ENCODE measurements at places on chromosomes 11 and 22.

DNA sequence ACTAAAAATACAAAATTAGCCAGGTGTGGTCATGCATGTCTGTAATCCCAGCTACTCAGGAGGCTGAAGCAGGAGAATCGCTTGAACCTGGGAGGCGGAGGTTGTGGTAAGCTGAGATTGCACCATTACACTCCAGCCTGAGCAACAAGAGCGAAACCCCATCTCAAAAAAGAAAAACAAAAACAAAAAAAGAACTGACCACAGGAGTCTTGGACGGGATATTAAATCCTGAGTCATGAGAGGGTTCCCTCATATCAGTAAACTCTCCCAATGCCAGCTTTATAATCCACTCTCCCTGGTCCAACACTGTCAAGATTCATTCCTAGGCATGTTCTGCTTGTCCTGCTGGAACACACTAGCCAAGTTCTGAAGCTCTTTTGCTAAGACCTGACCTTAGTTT lies 61.5 kb upstream of the EP300 start:
- no peak for DNase-seq

- DNase-seq: no peak
Measured at GRCh38 chr22:43273902-43274484, 69.2 kb downstream of the SCUBE1 start.

DNA sequence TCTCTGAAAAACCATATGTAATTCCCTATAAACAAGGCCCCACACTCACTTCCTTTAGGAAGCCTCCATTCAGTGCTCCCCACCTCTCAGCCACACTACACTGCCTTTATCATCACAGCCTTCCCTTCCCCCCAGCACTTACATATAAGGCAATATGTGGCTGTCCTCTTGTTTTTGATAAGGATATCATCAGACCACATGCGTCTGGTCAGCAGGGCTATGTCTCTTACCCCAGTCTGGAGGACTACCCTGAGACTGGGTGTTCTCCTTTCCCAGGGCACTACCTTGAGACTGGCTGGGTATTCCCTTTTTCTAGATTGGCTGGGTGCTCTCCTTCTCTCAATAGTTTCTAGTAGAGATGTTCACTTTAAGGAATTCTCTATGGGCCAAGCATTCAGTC lies 7.8 kb downstream of the KCNE3 start:
- DNase-seq: no peak

GRCh38 chr22:27327981-27328721 lies 473.4 kb downstream of the MN1 start:
- no peak for DNase-seq

GRCh38 chr11:15710580-15711275 lies 596.0 kb downstream of the INSC start:
- DNase-seq: no peak

DNA sequence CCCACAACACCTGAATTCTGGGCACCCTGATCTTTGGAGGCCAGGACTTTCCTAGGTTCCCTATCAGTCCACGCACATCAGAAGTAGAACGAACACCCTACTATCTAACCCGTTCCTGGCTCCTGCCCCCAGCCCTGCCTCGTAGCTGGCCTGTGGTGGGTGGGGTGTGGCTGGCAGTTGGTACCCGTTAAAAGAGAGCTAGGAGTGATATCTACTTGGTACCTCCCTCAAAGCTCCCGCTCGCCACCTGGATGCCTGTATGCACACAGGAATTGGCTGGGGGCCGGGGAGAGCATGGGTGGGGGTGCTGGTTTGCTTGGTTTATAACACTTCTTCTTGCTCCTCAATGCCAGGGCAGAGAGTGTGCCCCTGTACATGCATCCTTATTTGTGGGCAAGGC lies 14.0 kb upstream of the NECTIN1 start:
- DNase-seq: no peak

DNA sequence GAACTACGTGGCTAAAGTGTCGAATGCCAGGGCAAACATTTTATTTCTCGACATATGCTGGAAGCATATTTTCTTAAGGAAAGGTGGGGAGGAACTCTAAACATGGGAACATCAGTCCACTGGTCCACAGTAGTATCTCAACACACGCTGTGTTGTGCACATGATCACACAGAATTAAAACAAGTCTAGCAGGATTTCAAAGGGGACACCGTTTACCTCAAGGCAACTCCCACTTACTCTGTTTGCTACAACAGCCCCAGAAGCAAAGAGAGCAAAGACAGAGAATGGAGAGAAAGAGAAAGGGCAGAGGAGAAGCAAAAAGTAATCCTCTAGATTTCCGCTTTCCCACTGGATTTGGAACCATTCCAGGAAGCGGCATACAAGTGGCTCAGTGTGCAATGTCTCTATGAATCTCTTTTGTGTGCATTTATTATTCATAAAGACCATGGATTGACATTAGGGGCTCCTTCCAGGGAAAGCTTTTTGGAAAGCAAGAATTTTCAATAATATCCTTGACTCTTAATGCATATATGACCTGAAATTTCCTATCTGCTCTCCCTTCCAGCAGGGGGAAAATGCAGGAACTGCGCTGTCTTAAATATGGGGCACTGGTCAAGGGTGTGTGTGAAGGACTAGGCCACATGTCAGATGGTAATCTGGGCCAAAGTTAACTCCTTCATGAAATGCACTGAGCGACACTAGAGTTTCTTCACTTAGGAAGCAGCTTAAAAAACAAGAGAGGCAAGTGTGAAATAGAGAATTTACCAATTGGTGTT lies 34.8 kb upstream of the CCDC34 start:
- no peak for DNase-seq

- no peak for DNase-seq
Measured at GRCh38 chr11:116986521-116987105, 111.6 kb downstream of the SIK3 start.

DNA sequence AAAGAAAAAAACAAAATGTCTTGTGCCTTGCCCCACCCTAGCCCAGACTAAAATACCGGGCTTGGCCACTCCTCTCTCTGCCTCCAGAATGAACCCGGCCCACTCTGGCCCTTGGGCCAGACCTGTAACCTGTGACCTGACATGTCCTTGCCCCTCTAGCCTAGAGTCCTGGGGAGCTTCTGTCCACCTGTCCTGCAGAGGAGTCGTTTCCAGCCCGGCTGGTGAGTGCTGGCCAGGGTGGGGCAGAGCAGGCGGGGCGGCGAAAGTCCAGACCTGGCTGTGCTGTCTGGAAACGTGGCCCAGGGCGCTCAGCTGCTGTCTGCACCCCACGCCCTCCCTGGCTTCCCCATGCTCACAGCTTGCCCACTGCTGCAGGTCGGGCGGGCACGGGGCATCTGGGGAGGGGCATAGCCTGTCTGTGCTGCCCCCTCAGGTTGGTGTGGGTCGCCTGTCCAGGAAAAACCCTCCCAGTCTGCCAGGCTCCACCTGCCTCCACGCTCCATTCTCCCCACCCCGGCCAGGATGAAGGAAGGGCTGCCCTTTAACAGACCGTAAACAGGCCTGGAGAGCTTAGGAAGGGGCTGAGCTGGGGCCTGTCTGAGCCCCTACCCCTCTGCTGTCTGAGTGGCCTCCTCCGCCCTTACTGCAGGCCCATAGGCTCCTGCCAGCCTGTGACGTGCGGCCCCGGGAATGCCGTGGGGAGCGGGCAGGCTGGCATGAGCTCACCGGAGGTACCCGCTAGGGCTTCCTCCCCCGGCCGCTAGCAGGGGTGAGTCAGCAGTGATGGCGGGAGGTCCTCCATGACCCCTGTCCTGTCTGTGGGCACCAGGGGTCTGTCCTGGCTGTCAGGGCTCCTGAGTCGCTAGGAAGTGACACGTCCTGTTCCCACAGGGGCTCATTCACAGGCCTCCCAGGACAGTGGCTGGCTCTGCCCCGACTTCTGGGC lies 1.9 kb downstream of the CD151 start:
- no peak for DNase-seq

DNA sequence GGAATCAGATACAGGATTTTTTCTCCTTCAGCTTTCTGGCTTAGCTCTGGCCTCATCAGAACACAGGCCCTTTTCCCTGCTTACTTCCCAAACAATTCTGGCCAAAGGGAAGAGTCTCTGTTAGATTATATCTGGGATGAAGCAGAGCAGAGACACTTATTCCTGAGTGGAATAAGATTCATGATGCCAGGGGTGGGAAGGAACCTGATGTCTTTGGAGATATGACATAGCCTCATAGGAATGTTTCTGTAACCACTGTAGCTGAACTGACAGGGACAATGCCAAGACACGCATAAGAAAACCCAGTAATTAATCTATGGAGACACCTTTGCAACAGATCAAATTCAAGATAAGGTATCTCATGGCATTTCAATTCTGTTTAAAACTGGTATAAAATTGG lies 177.1 kb upstream of the RAG2 start:
- no peak for DNase-seq

- no peak for DNase-seq
Measured at GRCh38 chr22:21104126-21104691, 58.5 kb downstream of the LRRC74B start.

GRCh38 chr11:60428517-60428916 lies 855 bp upstream of the MS4A5 start:
- DNase-seq: no peak

DNA sequence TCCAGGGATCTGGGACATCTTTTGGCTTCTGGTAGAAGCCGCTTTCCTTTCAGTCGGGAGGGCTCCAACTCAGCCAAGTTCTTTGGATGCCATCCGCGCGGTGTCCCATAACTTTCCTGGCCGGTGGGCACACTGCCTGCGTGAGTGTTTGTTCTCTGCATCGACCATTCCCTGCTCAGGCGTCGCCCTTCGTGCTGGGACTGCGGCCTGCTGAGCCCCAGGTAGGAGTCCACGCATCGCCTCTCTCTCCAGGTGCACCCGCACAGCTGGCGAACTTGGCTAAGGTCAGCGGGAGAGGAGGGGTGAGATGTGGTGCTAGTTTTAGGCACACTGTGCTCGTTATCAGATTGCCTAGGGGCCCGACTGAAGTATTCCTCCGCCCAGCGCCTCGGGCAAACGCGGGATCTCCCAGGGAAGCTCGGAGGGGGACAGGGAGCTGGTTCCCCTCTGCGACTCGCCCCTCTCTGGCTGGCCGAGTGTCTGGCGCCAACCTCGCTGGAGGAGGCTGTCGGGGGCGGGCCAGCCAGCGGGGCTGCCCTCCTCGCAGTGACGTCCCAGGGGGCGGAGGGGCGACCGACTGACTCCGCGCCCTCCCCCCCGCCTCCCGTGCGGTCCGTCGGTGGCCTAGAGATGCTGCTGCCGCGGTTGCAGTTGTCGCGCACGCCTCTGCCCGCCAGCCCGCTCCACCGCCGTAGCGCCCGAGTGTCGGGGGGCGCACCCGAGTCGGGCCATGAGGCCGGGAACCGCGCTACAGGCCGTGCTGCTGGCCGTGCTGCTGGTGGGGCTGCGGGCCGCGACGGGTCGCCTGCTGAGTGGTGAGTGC lies at the start of gene LAYN:
TSS of gene LAYN (plus strand) at position 607 of the 823 bp plus-strand sequence. CDS start at position 731, 124 bp downstream.
- DNase-seq: no peak

DNA sequence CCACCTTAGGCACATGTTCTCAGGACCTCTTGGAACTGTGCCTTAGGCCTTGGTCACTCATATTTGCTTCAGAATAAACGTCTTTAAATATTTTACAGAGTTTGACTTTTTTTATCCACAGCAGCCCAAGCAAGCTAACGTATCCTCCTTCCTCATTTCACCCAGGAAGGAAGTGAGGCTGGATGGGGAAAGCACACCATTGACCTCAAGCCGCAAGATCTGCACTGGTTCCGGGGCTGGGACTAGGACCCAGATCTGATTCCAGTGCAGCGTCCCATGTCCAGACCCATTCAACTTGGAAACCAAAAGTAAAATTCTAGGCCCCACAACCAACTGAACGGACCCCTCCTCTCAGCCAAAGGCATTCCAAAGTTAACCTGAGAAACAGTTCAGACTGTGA lies 2.4 kb upstream of the LGALS12 start:
- no peak for DNase-seq

GRCh38 chr11:102792604-102793003 lies 5.4 kb downstream of the MMP1 start:
- no peak for DNase-seq

DNA sequence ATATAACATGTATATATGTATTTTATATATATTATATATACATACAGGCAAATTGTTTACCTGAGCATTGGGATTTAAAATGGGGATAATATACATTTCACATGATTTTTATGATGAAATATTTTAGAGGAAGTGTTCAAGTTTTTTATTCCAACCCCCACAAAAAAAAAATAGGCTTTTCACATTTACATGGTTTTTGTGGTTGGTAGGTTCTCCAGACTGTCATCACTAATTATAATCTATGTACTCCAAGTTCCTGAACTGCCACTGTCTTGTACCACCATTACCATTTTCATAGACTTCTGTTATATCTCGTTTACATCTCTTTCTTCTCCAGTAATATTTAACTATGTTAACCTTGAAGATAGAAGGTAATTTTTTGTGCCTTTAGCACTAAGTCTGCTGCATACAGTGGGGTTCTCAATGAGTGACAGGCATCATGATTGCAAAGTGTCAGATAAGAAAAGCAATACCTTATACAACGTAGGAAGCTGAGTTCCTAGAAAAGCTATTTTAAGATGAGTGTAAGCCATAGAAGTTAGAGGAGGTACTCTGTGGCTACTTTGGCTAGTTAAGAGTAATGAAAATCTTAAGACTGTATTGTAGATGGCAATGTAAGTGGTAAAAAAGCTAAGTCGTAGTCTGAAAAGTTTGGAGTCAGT lies 5.2 kb downstream of the TMEM126A start:
- no peak for DNase-seq

DNA sequence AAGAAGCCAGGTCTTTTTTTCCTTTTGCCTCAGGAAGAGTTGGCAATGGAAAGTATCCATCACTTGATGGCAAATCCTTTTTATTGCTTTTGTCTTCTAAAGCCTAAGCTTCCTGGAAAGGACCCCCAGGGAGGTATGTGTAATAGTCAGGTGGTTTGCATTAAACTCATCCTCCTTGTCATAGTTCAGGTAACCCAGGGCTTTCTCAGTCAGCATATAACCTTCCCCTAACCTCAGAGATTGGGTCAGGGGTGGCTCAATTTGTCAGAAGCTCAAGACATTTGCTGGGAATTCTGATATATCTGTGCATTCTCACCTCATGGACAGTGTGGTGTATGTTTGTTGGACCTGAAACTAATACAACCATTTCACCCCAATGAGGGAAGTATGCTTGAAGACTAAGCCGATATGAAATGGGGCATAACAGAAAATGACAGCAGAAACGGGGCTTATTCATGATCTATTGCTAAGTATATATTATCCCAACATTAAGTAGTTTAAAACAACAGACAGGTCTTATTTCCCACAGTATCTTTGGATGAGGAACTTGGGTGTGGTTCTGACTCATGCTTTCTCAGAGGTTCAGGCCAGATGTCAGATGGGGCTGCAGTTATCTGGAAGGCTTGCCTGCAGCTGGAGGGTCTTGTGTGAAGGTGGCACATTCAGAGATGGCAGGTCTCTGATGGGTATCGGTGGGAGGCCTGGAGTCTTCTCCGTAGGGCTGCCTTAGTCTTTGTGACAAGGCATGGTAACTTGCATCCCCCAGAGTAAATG lies 135.8 kb upstream of the SPON1 start:
- DNase-seq: no peak
